ENCODE measurements at places on chromosomes 1 and 21.

DNA sequence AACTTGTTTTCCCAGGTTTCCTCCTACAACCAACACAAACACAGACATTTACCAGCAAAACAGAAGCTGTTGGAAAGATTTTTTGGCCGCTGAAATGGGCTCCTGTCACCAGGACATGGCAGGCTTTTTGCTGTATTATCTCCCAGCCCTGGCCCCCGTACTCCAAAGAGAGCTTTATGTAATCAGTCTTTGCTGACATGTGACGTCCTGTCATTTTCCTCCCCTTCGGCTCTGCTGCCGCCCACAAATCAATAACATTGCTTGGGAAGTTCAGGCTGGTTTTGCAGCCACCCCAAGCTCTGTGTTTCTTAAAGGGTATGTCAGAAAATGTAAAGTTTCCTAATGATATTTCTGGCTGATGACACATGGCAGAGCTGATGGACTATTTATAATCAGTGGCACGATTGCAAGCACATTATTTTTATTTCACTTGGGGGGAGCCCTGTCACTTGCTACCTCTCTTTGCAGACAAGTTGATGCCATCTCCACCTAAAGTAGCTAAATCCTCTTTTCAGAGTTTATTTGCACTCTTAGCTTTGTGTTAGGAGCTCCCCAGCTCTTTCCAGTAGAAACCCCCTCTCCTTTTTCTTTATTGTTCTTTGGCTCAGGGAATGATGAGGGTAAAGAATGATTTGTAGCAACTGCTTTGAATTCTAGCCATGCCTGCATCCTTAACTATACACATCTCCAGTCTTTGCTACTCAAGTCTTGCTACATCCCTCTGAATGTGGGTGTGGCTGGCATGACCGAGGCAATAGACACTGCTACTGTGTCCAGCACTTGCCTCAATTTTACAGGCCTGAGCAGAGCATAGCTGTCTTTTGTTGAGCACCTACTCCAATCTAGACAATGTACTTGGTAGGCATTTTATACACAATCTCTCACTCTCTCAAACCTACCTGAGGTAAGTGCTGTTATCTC lies 67.3 kb downstream of the ELAVL4 start:
- no peak for DNase-seq

- no peak for DNase-seq
Measured at GRCh38 chr1:27632387-27633297, 2.3 kb downstream of the FGR start.

DNA sequence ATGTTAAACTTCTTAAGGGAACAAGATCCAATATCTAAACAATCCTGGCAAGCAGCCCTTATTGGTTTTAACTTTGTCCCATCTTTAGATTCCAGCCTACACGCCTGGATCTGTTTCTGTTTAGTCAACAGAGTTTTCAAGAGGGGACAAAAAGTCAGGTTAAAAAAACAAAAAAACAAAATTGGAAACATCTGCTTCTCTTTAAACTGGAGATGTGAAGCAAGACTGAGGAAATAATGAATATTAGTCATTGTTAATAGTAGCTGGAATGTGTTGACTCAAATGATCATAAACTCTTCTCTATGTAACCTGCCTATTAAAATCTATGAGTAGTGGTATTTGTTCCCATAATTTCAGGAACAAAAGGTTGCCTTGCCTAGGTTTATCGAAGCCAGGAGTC lies 55.0 kb downstream of the NID1 start:
- DNase-seq, result no peak

DNA sequence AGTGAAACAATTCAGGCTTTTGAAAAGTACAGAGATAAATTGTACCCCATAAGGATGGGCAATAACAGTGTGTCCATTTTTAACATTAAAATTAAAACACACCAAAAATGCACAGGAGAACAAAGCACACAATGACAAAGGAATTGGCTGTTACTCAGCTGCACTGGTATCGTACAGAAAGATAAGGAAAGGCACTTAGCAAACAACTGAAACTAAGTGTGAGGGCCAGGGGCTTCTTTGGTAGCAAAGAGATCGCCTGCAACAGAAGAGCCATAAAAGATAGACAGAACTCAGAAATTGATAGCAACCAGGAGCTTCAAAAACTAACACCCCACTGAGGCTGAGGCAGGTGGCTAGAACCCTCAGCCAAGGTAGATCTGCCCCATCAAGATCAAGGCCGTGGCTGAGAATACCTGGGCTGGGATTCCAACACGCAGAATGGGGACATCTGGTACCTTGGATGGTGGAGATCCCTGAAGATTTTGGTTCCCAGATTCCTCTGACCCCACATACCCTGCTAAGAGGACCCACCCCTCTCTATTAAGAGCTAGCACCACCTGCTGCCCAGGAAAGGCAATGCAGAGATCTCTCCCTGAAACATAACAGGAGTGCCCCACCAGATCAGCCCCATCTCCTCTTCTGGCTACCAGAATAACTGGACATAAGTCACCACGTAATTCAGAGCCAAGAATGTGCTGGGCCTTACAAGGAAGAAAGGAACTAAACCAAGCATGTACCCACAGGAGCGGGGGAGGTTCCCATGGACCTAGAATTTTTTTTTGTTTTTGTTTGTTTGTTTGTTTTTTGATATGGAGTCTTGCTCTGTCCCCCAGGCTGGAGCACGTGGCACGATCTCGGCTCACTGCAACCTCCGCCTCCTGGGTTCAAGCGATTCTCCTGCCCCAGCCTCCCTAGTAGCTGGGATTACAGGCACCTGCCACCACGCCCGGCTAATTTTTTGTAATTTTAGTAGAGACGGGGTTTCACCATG lies 16.2 kb downstream of the PLEKHO1 start:
- no peak for DNase-seq

GRCh38 chr1:204578867-204579664 lies 62.9 kb downstream of the MDM4 start:
- DNase-seq, result no peak

DNA sequence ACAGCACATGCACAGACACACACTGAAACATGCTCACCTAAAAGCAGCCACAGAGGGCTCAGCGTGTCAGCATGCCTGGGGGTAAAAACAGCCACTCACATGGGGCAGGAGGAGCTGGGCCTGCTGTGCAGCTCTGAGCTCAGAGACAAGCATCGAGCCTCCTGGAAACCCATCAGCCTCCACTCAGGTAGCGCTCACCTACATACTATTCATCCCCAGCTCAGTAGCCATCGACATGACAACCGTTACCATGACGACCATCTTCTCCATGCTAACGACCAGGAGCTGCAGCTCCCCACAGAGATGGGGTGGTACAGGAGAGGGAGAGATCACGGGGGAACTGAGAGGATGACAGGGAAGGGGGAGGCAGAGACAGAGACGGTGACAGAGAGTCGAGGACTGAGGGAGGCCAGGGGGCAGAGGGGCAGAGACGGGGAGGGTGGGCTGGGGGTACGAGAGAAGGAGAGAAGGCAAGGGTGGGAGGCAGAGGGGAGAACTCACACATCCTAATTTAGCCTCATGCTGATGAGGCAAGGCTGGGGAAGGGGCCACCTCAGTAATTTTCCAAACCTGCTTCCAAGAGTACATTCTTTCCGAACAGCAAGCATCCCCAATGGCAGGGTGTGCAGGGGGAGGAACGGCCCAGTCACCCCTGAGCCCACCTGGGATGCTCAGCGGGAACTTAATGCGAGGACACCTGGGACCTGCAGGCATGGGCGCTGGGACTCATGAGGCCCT lies 28.4 kb downstream of the SDC3 start:
- DNase-seq, result no peak

- DNase-seq, result no peak
Measured at GRCh38 chr1:100721526-100722207, 2.1 kb downstream of the VCAM1 start.

DNA sequence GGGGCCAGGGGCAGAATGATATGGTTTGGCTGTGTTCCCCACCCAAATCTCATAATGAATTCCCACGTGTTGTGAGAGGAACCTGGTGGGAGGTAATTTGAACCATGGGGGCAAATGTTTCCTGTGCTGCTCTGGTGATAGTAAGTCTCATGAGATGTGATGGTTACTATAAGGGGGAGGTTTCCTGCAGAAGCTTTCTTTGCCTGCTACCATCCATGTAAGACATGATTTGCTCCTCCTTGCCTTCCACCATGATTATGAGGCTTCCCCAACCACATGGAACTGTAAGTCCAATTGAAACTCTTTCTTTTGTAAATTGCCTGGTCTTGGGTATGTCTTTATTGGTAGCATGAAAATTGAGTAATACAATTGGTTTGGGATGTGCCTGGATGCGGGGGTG lies 33.7 kb upstream of the LIN9 start:
- no peak for DNase-seq

GRCh38 chr1:14934867-14935266 lies 218.7 kb upstream of the TMEM51 start:
- DNase-seq, result no peak

DNA sequence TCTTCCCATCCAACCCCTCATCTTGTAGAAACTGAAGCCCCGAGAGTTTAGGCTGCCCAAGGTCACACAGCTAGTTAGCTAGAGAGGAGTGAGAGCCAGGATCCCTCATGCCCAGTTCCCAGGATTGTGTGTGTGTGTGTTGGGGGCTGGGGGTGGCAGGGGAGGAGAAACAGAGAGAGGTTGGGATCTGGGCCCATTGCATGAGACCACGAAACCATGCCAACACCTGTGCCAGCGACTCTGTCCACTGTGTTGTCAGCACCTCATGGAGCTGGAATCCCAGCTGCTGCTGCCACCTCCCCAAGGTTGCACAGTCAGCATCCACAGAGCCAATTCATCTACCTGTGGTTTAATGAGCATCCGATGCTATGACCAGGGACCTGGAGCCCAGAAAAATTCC lies 115.4 kb upstream of the ZC3H12A start:
- no peak for DNase-seq

- DNase-seq, result no peak
Measured at GRCh38 chr1:158996998-158997397, 12.7 kb upstream of the IFI16 start.

GRCh38 chr1:15371610-15372545 lies 37.8 kb upstream of the EFHD2 start:
- DNase-seq, result no peak

DNA sequence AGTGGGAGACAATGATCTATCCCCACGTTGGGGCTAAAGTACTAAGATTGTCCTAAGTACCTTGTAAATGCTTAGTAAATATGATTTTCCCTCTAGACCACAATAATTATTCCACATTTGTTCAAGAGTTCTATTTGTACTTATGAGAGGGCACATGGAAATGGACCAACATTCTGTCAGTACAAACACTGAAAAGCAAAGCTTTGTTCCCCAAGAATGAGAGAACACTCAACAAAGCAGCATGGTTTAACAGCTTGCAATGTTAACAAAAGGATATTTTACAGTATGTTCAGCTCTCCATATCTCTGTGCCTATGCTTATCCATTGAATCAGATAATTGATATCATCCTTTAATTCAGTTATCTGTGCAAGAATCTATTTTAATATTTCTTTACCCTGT lies 35.4 kb downstream of the RBM11 start:
- no peak for DNase-seq

DNA sequence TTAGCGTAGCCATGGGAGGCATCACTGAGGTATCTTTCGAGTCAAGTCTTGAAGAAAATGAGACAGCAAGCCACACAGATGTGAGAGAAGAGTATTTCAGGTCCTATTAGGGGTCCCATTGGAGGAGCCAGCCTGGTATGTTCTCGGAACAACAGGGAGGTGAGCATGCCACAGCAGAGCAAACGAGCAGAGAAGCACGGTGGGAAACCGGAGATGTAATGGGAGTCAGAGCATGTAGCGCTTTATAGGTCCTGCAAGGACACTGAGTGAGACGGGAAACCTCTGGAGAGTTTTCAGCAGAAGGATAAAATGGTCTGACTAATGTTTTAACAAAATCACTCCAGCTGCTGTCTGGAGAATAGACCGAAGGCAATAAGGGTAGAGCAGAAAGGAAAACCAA lies 15.9 kb downstream of the H3-3A start:
- no peak for DNase-seq

DNA sequence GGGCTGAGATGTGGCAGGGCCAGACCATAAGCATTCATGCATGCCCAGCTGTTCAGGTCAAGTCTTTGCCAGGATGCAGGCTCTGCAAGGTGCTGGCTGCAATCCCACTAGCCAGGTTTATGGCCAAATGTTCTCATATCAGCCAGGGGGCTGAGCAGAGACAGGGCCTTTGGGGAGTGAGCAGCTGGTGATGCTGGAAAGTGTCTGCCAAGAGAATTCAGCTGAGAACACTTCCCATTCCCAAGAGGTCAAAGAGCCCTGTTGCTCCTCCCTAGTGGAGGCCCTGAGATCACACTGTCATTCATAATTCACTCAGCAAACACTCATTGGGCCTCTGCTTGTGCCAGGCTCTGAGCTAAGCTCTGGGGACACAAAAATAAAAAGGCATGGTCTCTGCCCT lies 150.3 kb downstream of the DMRTA2 start:
- DNase-seq, result no peak

DNA sequence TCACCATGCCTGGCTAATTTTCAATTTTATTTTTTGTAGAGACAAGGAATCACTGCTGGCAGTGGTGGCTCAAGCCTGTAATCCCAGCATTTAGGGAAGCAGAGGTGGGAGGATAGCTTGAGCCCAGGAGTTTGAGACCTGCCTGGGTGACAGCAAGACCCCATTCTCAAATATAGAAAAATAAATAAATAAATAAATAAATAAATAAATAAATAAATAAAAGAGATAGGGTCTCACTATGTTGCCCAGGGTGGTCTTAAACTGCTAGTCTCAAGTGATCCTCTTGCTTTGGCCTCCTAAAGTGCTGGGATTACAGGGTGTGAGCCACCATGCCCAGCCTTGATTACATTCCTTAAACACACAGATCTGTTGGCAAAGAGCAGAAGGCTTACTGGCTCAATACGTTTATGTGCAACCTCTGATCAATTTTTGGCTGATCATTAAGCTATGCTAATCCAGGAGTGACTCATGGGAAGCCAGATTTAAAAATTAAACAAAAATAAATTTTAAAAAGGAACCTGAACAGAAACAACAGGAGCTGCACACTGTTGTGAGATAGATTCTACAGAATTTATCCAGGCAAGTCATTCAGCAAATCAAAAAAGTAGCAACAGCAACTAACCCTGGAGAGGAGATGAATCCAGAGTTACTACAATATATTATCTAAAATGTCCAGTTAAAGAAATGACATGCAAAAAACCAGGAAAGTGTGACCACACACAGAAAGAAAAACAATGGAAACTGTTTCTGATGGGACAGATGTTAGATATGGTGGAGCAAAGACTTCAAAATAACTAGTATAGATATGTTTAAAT lies 79.4 kb downstream of the RPE65 start:
- no peak for DNase-seq

- no peak for DNase-seq
Measured at GRCh38 chr1:213852107-213852506, 135.7 kb upstream of the PROX1 start.

- DNase-seq, result no peak
Measured at GRCh38 chr1:35223084-35223630, 30.2 kb upstream of the SFPQ start.

DNA sequence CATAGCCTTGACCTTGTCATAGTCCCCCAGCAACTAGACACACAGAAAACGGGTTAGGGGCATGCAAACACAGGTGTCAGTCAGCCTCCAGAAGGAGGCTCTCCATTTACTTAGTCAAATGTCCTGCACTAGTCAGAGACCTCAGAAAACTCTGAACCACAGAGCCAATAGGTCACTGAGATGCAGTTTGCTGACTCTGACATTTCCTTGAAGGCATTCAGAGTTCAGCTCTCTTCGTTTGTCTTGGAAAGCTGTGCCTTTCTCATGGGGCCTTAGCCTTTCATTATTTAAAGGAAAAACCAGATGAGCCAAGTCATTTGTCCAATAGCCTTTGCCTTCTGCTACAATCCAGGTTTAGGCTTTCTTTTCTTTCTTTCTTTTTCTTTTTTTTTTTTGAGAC lies 3.5 kb downstream of the OLFML2B start:
- DNase-seq, result no peak
